Bronchial epithelial cell (primary cell): ENCODE measurements at places on chromosomes 2 and 18. TPM values are rescaled to one million over a fixed set of nuclear protein-coding genes. Genes with fewer than 3 reads are reported as not detected.

The SLC38A11 gene
- not detected in 2 replicates for total RNA-seq

The DSG1 gene
- total RNA-seq = under 0.01 and 0.64 TPM in 2 replicates

The SPC25 gene
- total RNA-seq = 0.13 TPM in 1 of 2 replicates, not detected in the other

The GPR17 gene
- not detected in 2 replicates for total RNA-seq

The CENPA gene
- 0.26 TPM in 1 of 2 replicates, not detected in the other for total RNA-seq

The SLC16A14 gene
- total RNA-seq = 2.4 and 5.4 TPM in 2 replicates

The SERPINE2 gene
- 85.8 and 95.3 TPM in 2 replicates for total RNA-seq

The FOXI3 gene
- total RNA-seq = under 0.01 TPM in 1 of 2 replicates, not detected in the other

The RFX8 gene
- not detected in 2 replicates for total RNA-seq

The LAMA1 gene
- 0.64 and 1.8 TPM in 2 replicates for total RNA-seq

The CCDC195 gene
- total RNA-seq = not detected in 2 replicates

The SCLY gene
- total RNA-seq = 9.1 and 12.6 TPM in 2 replicates

The ARHGAP28 gene
- 0.26 and 0.38 TPM in 2 replicates for total RNA-seq

The BUB1 gene
- 1.2 and 1.3 TPM in 2 replicates for total RNA-seq

The ZNF804A gene
- total RNA-seq = not detected in 2 replicates

The PAX8 gene
- 3.5 TPM in 1 of 2 replicates, not detected in the other for total RNA-seq
